MV-4-11 (cell line): ENCODE measurements at places on chromosomes 12 and 14.

DNA sequence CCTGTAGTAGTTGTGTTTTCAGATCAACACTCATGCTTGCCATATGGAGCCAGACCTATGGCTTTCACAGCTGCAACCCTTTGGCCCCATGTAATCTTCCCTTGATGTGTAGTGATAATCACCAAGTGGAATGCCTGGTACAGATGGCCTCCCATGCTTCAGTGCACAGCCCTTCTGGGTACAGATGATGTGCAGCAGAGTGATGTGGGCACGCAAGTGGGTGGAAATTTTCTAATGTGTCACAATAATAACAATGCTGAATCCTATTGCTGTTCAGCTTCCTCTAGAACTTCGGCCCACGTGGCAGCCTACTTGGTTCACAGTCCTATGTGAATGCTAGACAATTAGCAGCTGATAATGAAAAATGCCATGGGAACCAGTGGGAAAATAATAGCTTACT lies 188.1 kb downstream of the SNAPC1 start:
- no peak for DNase-seq

DNA sequence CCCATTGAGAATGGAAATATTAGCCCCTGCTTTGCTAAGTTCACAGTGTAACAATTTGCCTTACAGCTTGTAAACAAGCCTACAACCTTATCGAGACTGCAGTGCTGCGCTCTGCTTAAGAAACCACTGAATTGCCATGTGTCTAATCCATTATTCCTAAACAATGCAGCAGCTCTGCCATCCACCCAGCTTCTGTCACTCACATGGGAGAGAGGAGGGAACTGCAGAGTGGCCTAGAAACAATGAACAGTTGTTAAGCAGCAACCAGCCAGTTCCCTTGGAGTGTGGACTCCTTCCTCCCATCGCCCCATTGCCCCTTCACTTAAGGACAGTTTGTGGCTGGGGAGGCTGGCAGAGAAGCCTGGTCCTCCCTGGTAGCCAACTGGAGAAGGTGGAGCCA lies 42.9 kb downstream of the TESPA1 start:
- no peak for DNase-seq

GRCh38 chr12:11771895-11772502 lies 122.5 kb downstream of the ETV6 start:
- DNase-seq: no peak

GRCh38 chr14:101817501-101818001 lies 56.0 kb downstream of the PPP2R5C start:
- no peak for DNase-seq

DNA sequence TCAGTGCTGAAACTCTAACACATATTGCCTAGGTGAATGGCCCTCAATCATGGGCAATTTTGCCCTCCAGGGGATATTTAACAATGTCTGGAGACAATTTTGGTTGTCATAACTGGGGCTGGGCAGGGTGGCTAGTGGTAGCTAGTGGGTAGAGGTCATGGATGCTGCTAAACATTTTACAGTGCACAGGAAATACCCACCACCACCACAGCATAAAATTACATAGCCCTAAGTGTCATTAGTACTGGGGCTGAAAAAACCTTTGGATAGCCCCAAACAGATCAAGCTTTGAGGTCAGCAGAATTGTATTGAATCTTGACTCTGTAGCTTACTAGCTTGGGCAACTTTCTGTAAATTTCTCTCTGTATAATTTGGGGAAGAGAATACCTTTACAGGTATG lies 758.0 kb downstream of the BCL11B start:
- DNase-seq: no peak

DNA sequence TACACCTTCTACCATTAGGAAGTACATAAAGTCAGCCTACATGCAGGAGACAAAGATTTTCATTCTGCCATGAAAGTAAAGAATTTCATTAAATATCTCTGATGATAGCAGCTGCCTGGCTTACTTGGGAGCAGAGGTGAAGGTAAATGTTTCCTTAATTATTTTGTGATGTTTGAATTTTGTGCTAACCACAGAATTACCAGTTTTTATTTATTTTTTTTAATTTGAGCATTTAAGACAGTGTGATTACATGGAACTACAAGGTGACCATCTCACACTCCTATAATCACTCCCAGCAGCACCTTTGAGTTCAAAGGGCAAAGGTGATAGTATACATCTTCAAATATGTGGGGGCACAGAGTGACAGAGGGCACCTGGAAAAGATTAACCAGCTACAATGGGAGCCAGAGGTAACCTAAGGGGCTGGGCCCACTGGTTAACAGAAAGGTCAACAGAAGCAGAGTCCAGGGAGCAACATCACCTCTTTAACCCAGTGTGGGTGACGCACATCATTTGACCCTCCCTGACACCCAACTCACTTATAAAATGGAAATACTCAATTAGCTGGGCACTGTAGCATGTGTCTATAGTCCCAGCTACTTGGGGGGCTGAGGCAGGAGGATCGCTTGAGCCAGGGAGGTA lies 65.0 kb downstream of the GCH1 start:
- no peak for DNase-seq

GRCh38 chr14:32050878-32051277 lies 26.2 kb upstream of the ARHGAP5 start:
- DNase-seq: no peak

DNA sequence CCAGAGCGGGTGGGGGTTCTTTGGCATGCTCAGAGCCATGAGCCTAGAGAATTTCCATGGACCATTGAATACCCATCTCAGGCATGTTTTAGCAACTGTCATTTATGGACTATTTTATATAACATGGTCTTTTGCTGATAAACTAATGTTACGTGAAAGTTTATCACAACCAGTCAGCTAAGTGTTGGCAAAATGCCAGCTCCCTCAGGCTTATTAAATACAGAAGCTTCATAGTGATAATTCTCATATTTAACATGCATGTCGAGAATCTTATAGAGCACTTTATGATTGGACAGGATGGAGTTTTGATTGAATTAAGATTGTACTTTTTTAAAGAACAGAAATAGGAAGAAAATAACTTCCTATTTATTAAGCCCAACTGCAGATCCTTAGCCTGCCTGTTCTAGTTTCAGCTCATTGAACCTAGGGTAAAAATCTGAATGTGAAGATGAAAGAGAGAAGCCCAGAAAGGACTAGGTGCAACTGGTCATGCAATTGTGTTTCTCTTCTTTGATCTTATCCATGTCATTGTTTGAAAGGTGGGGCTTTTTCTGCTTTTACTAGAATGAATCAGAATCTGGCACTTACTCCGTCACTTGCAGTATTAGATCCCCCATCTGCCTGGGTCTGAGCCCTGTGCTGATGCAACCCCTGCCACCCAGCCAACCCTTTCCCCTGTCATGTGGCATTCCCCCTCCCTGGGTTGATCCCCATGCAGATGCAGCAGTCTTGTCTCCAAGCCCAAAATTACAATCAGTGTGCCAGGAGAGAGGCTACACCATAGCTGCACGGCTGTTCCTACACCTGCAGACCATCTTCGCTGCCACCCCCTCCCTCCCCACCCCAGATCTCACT lies 134.6 kb upstream of the EVL start:
- DNase-seq: no peak

DNA sequence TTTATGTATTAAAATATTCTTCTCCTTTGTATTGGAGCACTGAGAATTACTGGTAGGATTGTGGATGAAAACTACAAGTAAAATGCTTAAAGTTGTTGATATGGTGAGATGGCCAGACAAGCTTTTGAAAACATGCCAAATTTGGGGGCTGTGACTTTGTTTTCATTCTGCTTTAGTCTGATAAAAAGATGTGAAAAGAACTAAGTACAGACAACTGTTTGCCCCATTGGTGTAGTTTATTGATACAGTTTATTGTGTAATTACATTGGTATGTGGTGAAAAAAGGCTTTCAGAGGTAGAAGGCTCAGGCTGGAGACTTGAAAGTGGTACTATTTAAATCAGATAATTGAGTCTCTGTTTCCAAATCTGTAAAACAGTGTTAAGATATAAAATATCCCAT lies 746.8 kb downstream of the DIO2 start:
- no peak for DNase-seq

DNA sequence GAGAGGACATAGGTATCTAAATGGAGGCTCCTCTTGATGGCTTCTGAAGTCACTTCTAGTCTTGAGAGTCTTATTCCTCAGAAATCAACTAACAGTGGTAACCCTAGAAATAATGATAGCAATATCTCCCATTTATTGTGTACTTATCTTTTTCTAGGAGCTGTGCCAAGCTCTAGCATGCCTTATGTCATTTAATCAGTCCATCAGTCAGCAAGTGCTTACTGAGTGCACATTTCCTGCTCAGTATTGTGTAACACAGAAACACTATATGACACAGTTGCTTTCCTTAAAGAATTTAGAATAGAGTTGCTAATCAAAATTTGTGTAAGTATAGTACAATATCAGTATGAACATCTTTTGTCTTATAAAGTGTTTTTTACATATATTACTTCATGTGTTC lies 36.6 kb downstream of the KRT76 start:
- DNase-seq: no peak
